ENCODE measurements at places on chromosomes 6 and 20.

- peak; percentile 78 for DNase-seq
Observed at GRCh38 chr6:159134701-159135364, 34.4 kb upstream of the FNDC1 start.

DNA sequence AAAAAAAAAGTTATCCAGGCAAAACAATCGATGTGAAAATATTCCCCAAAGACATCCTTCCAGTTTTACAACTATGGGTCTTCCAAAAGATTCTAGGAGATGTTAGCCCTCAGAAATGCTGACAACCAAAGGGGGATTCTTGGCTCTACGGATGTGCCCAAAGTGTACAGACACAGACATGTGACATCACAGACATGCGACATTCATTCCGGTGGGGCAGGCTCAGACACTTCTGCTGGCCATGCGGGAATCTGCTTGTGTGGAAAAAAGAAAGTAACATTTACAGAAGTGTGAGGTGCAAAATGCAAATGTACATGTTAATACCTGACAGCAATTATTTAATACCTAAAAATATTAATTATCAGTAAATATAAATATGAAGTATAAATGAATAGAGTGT lies 268.6 kb downstream of the FOXC1 start:
- DNase-seq: no peak

DNA sequence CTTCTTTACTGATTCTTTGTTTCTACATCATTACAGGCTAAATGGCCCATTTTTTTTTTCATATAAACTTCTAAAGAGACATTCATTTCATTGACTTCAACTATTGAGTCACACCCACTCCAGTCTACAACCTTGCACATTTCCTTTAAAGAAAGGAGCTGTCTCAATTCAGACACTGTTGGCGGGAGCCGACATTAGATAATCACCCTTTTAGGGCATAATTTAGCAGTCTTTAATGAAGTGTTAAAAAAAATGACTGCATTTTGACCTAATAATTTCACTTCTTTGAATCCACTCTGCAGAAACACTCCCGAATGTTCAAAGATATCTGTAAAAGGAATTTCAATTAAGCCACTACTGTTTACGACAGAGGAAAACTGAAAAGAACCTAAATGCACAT lies 1.5 kb downstream of the EPM2A start:
- DNase-seq: no peak

- DNase-seq: peak; percentile 77
Observed at GRCh38 chr20:54207743-54208547, at the start of gene PFDN4. Gene PFDN4 (plus strand): TSS chr20:54208087. CDS start chr20:54208101, 14 bp downstream.

- peak; percentile 66 for DNase-seq
Observed at GRCh38 chr6:41531591-41532582, 14.3 kb upstream of the FOXP4 start.

DNA sequence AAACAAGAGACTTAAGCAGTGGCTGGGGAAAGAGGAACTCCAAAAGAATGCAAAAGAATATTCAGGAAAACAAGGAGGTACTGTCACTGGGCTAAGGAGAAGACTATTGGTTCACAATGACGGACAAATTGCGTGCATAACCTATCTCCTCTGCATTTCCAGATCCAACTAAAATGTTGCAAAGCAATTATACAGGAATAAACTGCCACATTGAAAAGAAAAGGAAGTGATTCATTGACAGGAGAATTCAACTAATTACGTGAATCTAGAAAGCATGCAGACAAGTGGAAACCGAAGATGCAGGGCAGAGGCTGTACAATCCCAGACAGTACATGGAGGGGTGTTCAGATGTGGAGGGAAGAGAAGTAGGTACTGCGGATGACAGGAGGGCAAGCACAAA lies 152.8 kb upstream of the RIPOR2 start:
- DNase-seq: no peak

GRCh38 chr20:56957737-56958553 lies 308.5 kb downstream of the BMP7 start:
- DNase-seq: no peak

DNA sequence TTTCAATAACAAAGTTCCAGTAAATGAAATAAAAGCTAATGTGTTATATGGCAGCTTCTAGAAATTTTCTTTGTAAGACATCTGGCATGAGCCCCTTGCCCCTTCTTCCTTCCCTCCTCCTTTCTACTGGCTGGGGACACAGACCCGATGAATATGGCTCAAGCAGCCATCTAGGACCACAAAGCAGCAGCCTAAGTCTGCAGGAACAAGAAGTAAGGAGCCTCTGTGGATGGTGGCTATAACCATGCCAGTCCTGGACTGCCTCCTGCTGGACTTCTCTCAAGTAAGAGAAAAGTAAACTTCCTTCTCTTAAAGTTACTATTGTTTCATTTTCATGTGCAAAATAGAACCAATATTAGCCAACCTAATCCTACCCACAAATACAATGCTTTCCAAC lies 114.9 kb upstream of the DST start:
- DNase-seq: no peak

- DNase-seq: no peak
Observed at GRCh38 chr20:46434597-46434996, 28.2 kb upstream of the ELMO2 start.

DNA sequence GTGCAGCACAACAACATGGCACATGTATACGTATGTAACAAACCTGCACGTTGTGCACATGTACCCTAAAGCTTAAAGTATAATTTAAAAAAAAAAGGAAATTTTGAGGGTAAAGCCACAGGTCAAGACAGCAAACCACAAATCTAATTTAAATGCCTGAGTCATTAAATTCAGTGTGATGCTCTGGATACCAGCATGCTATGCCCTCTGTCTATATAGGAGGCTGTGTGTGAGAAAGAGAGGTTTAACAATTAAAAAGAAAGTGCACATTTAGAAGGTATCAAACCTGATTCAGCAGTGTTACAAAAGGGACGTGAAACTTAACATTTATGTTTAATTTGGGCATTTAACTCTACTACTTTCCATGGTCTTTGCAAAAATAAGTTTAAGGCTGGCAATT lies 276.3 kb downstream of the ADGRB3 start:
- DNase-seq: no peak

DNA sequence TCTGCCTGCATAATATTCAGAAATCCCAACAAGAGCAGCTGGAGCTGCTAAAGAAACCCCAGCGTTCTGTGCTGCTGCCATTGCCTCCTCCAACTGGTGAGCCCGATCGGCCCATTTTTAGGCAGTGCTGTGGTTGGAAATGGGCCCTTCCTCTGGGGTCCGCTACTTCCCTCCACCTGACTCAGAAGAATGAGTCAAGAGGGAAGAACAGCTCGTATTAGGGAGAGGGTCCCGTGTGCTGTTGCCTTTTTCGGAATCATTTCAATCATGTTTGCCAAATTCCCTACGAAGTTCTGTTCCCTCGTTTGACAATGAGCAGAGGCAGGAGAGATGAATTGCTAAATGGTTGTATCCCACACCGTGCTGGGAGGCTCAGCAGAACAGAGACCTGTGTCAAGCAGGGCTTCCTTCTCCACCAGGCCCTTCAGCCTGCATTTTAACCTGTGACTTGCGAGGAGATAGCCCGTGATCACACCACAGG lies 38.4 kb downstream of the THBS2 start:
- no peak for DNase-seq

DNA sequence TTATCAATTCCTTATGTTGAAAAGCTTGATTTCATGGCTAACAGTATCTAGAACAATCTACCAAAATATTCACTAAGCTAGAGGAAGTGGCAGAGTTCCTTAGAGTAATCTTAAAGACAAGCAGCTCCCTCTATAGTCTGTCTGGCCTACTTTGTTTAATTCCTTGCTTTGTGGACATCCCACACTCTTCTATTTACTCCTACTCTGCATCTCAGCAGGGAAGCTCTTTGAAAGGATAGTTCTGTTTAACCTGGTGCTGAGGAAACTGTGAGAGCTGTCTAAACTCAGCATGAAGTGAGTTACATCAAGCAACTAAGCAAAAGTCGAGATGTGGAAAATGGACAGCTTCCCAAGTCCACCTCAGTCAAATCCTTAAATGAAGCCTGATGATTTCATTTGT lies 4.3 kb downstream of the REV3L start:
- DNase-seq: peak; percentile 68

- DNase-seq: no peak
Observed at GRCh38 chr20:62285722-62286121, 17.1 kb upstream of the ADRM1 start.

GRCh38 chr6:123094795-123095194 lies 98.8 kb downstream of the CLVS2 start:
- no peak for DNase-seq

GRCh38 chr6:82144852-82145340 lies 102.6 kb downstream of the IBTK start:
- no peak for DNase-seq

DNA sequence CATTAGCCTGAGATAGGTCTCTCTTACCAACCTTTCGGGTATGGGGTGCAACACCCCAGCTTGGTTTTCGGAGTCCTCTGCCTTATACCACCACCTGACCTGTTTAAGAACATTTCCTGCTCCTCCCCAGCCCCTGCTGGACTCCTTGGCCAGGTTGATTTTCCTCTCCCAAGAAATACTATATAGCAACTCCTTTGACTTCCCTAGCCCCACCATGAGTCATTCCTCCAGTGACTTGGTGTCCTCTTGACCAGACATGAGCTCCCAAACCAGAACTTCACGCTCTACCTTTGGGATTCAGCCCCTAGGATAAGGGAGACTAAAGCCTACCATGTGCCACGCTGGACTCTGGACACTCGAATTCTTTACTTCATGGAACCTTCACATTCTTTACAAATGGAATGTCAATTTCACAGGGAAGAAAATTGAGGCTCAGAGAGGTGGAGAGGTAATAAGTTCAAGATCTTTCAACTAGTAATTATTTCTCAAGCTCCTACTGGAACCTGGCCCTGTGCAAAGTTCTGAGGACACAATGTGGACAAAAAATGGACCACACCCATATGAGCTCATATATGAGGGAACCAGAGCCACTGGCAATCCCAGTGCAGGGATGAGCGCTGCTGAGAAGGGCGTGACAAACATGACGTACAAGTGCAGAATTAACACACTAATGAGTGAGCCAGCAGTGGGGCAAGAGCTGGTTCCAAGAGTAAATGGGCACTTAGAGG lies 48.2 kb downstream of the SIRPA start:
- peak; percentile 7 for DNase-seq

DNA sequence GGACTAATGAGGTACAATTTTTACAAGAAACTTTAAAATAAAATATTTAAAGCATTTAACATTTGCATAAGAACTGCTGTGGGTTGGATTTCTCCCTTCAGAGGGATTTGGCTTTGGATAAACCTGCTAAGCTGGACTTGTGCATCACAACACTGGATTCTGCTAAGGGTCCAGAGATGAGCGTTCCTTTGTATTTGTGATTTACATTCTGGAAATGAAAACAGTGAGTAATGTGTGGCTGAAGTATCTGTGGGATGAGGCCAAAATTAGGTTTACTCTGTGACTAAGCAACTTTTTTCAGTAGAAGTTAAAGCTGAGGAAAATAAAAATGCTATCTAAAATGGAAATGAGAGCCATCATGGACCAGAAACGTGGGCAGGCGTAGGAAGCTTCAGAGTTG lies 494.3 kb downstream of the EPM2A start:
- DNase-seq: no peak

DNA sequence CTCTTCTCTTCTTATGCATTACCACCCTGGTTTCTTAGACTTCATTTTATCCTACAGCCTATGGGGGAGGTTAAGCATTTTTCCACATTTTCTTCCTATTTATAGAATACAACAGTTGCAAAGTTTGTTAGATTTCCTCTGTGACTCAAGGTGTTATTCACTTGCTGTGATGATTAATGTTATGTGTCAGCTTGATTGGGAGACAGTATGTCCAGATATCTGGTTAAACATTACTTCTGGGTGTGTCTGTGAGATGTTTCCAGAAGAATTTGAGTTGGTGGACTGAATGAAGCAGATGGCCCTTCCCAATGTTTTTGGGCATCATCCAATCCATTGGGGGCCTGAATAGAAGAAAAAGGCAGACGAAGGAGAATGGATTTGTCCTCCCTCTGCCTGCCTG lies 131.3 kb downstream of the C6orf118 start:
- no peak for DNase-seq

GRCh38 chr20:54929191-54929590 lies 453.8 kb downstream of the DOK5 start:
- no peak for DNase-seq
